ENCODE measurements at places on chromosomes 16 and 17. TPM values are rescaled to one million over a fixed set of nuclear protein-coding genes. Genes with fewer than 3 reads are reported as not detected.

- H3K36me3 ChIP-seq, result no peaks in the 10 kb centered on the region
- peaks cover 15% of the 10 kb centered on the region for H3K27me3 ChIP-seq
- H3K4me3 ChIP-seq, result peak within 1 kb of the TSS; percentile 39
- H3K4me1 ChIP-seq, result peaks cover 15% of the 10 kb centered on the region
- H3K27ac ChIP-seq, result no peak within 1 kb of the TSS
- DNase-seq, result peak; percentile 62
Observed at GRCh38 chr16:56667581-56668571, at the start of gene MT1G. Gene MT1G, minus strand, starts transcription at chr16:56668065. Its CDS starts 72 bp downstream, at chr16:56667993.

DNA sequence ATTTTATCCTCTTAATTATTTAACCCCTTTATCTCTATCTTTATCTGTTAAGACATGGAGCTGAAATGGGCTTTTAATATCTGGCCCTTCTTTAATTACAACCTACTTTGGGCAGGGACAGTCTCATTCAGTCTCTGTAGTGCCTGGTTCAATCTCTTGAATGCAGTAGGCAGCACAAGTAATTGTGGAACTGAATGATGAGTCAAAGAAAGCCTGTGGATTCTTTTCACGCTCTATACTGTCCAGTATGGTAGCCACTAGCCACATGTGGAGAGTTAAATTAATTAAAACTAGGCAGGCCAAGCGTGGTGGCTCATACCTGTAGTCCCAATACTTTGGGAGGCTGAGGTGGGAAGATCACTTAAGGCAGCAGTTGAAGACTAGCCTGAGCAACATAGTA, 9.3 kb downstream of the BPTF start:
- H3K4me3 ChIP-seq, result no peak overlapping the region
- H3K27me3 ChIP-seq, result no peaks in the 10 kb centered on the region
- H3K36me3 ChIP-seq, result no peaks in the 10 kb centered on the region
- DNase-seq, result no peak
- H3K4me1 ChIP-seq, result peaks cover 34% of the 10 kb centered on the region

- H3K4me1 ChIP-seq, result no peaks in the 10 kb centered on the region
- no peaks in the 10 kb centered on the region for H3K27me3 ChIP-seq
- DNase-seq, result no peak
- no peaks in the 10 kb centered on the region for H3K36me3 ChIP-seq
Observed at GRCh38 chr17:17379197-17379991, 76.2 kb downstream of the NT5M start.

GRCh38 chr17:62720126-62720850, 87.8 kb downstream of the MARCHF10 start:
- no peak overlapping the region for H3K27ac ChIP-seq
- no peak for DNase-seq
- H3K4me3 ChIP-seq, result no peak overlapping the region
- no peaks in the 10 kb centered on the region for H3K36me3 ChIP-seq

GRCh38 chr16:51637770-51638094, 486.7 kb upstream of the SALL1 start:
- no peaks in the 10 kb centered on the region for H3K36me3 ChIP-seq
- no peak overlapping the region for H3K27ac ChIP-seq
- no peak for DNase-seq
- no peaks in the 10 kb centered on the region for H3K27me3 ChIP-seq

- DNase-seq, result no peak
- H3K4me3 ChIP-seq, result no peak overlapping the region
- no peaks in the 10 kb centered on the region for H3K27me3 ChIP-seq
- H3K36me3 ChIP-seq, result peaks cover 5% of the 10 kb centered on the region
- peak overlapping the region; percentile 72 for H3K27ac ChIP-seq
Observed at GRCh38 chr17:39082482-39082881, 69.0 kb downstream of the PLXDC1 start.

- no peak for DNase-seq
- peaks cover 82% of the 10 kb centered on the region for H3K27me3 ChIP-seq
- H3K4me1 ChIP-seq, result peaks cover 8% of the 10 kb centered on the region
- H3K4me3 ChIP-seq, result no peak overlapping the region
- H3K27ac ChIP-seq, result no peak overlapping the region
- H3K36me3 ChIP-seq, result no peaks in the 10 kb centered on the region
Observed at GRCh38 chr17:74358697-74359096, 3.0 kb downstream of the BTBD17 start.

DNA sequence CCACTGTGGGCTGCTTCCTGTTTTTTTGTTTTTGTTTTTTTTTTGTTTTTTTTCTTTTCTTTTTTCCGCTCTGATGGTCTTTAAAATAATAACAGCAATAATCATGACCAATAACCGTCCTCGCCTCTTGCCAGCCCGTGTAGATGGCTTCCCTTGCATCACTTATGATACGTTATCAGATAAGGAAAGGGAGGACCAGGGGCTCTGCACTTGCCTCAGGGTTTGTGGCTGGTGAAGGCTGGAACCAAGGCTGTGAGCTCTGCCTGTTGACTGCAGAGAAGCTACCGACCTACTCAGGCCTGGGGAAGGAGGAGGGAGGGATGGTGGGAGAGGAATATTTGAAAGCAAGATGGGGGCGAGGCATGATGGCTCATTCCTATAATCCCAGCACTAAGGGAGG, 114.0 kb upstream of the SDK2 start:
- H3K4me1 ChIP-seq, result no peaks in the 10 kb centered on the region
- H3K27me3 ChIP-seq, result no peaks in the 10 kb centered on the region
- H3K4me3 ChIP-seq, result no peak overlapping the region
- no peaks in the 10 kb centered on the region for H3K36me3 ChIP-seq

DNA sequence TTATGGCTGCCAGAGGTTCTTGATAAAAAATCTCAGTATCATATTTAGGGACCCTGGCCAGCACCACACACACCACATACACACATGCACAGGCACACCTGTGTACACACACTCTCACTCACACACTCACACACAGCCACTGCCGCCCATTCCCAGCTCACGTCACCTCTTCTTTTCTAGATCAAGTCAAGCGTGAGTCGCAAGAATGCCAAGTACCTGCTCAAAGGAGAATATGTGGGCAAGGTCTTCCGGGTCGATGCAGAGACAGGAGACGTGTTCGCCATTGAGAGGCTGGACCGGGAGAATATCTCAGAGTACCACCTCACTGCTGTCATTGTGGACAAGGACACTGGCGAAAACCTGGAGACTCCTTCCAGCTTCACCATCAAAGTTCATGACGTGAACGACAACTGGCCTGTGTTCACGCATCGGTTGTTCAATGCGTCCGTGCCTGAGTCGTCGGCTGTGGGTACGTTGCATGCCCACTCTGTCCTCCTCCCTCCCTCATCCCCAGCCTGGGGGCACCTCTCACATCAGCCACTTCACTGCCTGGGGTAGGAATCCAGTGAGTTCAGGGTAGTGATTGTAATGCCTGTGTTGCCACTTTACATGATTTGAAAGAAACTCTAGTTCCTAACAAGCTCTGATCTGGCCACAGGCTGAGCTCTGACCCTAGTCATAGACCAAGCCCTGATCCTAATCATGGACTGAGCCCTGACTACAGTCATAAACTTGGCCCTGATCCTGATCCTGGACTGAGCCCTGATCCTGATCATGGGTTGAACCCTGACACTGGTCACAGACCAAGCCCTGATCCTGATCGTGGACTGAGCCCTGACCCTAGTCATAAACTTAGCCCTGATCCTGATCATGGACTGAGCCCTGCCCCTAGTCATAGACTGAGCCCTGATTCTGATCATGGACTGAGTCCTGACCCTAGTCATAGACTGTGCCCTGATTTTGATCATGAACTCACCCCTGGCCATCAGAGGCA, 20.4 kb downstream of the CDH5 start:
- no peaks in the 10 kb centered on the region for H3K27me3 ChIP-seq
- no peak overlapping the region for H3K4me3 ChIP-seq
- H3K4me1 ChIP-seq, result peaks cover 18% of the 10 kb centered on the region
- no peak overlapping the region for H3K27ac ChIP-seq
- H3K36me3 ChIP-seq, result no peaks in the 10 kb centered on the region
- DNase-seq, result no peak

GRCh38 chr16:57178793-57179212, 7.0 kb downstream of the PSME3IP1 start:
- H3K27ac ChIP-seq, result no peak overlapping the region
- H3K4me1 ChIP-seq, result peaks cover 9% of the 10 kb centered on the region
- no peaks in the 10 kb centered on the region for H3K27me3 ChIP-seq
- DNase-seq, result no peak
- no peaks in the 10 kb centered on the region for H3K36me3 ChIP-seq
- no peak overlapping the region for H3K4me3 ChIP-seq

DNA sequence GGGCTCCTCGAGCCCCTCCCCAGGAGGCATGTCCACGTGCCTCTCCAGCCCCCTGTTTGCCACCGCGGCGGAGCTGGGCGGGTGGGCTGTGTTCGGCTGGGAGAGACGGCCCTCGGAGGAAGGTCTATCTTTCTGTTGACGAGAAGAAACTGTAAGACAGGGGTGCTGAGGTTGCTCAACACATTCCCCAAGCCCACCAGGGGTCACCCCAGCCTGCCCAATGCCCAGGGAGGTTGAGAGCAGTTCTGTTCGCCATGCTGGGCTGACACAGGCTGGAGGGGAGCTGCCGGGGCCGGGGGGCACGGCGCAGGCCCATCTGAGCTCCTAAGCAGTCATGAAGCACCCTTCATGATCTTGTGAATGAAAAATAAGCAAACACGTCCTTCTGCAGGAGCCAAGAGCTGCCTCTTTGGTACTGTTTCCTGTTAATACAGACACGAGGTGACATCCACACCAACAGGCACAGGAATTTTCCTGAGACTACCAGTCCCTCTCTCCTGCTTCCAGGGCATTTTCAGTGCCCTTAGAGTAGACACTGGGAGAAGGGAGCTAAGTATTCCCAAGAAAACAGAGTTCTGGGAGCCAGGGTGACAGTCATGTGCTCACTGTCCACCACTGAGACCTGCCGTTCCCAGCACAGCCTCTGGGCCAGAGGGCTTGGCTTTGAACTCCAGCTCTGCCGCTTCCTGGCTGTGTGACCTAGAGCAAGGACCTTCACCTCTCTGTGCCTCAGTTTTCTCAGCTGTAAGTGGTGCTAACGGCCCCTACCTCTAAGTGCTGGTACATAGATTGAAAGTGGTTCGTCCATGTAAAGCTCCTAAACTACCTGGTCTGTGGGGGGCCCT, 9.2 kb downstream of the UBALD2 start:
- peaks cover 20% of the 10 kb centered on the region for H3K36me3 ChIP-seq
- no peak overlapping the region for H3K4me3 ChIP-seq
- no peak for DNase-seq
- H3K4me1 ChIP-seq, result peaks cover 30% of the 10 kb centered on the region
- no peak overlapping the region for H3K27ac ChIP-seq
- no peaks in the 10 kb centered on the region for H3K27me3 ChIP-seq

- no peaks in the 10 kb centered on the region for H3K27me3 ChIP-seq
- H3K4me1 ChIP-seq, result no peaks in the 10 kb centered on the region
- no peak for DNase-seq
- no peaks in the 10 kb centered on the region for H3K36me3 ChIP-seq
Observed at GRCh38 chr17:34644941-34645550, 65.7 kb downstream of the TMEM132E start.

GRCh38 chr17:63420868-63421680, 25.0 kb downstream of the CYB561 start:
- peaks cover 25% of the 10 kb centered on the region for H3K36me3 ChIP-seq
- no peaks in the 10 kb centered on the region for H3K27me3 ChIP-seq
- no peaks in the 10 kb centered on the region for H3K4me1 ChIP-seq
- H3K4me3 ChIP-seq, result no peak overlapping the region
- H3K27ac ChIP-seq, result no peak overlapping the region

DNA sequence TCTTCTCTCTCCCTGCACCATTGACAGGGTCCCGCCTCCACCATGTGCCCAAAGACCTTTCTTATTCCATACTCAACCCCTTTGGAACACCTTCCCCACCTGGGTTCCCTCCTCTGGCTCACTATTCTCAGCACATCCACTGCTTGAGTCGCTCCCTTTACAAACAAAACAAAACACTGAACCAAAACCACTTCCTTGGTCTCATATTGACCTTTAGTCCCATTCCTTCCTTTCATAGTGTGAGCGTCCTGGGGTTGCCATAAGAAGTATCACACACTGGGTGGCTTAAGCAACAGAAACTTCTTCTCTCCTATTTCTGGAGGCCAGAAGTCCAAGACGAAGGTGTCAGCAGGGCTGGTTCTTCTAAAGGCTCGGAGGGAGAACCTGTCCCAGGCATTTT, 6.1 kb upstream of the TNRC6C start:
- H3K36me3 ChIP-seq, result no peaks in the 10 kb centered on the region
- H3K27ac ChIP-seq, result no peak overlapping the region
- peaks cover under 1% of the 10 kb centered on the region for H3K4me1 ChIP-seq
- no peak for DNase-seq
- no peak overlapping the region for H3K4me3 ChIP-seq
- no peaks in the 10 kb centered on the region for H3K27me3 ChIP-seq

DNA sequence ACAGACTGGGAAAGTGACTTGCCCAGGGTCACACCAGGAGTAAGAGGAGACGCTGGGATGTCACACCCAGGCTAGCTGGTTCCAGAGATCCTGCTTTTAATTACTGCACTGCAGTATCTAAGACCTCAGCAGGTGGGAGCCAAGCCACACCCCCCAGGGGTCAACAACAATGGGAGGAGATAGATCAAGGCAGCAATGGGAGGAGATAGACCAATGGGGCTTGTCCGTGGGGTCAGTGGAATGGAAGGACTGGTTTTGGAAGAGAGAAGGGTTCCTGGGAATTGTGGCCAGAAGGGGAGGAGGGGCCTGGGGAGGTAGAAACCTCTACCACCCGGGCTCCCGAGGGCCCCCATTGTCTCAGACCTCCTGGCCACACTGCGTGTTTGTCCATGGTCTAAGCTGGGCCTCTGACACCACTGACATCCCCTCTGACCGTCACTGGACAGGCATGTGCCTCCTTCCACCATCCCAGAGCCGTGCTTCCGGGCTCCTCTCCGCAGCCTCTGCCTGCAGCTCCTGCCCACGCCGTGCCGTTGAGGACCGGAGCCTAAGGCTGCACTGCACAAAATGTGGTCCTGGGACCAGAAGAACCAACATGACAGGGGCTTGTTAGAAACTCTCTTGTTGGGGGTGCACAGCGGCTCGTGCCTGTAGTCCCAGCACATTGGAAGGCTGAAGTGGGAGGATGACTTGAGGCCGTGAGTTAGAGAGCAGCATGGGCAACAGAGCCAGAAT, 69.8 kb upstream of the RPH3AL start:
- no peak for DNase-seq
- no peak overlapping the region for H3K27ac ChIP-seq
- no peaks in the 10 kb centered on the region for H3K4me1 ChIP-seq
- H3K36me3 ChIP-seq, result no peaks in the 10 kb centered on the region
- no peaks in the 10 kb centered on the region for H3K27me3 ChIP-seq

Gene CHST5
- total RNA-seq, result 0.15 TPM

Gene MT1A
- total RNA-seq, result 4.0 TPM

Gene CACNG1
- total RNA-seq, result not detected

Gene SOX8
- total RNA-seq, result 0.91 TPM

Gene FBXW10
- total RNA-seq, result not detected

Gene HBA1
- total RNA-seq, result 259 TPM

Gene LASP1
- total RNA-seq, result 26.2 TPM

Gene TOM1L1
- total RNA-seq, result 9.8 TPM

Gene SPPL2C
- total RNA-seq, result not detected
